Right ventricle myocardium inferior (tissue), 1 donor: ENCODE measurements at places on chromosomes 2 and 18. TPM values are rescaled to one million over a fixed set of nuclear protein-coding genes. Genes with fewer than 3 reads are reported as not detected.

- no peak for DNase-seq
Measured at GRCh38 chr2:64485961-64486360, 32.0 kb downstream of the LGALSL start.

- DNase-seq, result no peak
Measured at GRCh38 chr18:9135912-9136314, 668 bp upstream of the ANKRD12 start.

- no peak for DNase-seq
Measured at GRCh38 chr2:222017252-222017850, 281.4 kb downstream of the PAX3 start.

DNA sequence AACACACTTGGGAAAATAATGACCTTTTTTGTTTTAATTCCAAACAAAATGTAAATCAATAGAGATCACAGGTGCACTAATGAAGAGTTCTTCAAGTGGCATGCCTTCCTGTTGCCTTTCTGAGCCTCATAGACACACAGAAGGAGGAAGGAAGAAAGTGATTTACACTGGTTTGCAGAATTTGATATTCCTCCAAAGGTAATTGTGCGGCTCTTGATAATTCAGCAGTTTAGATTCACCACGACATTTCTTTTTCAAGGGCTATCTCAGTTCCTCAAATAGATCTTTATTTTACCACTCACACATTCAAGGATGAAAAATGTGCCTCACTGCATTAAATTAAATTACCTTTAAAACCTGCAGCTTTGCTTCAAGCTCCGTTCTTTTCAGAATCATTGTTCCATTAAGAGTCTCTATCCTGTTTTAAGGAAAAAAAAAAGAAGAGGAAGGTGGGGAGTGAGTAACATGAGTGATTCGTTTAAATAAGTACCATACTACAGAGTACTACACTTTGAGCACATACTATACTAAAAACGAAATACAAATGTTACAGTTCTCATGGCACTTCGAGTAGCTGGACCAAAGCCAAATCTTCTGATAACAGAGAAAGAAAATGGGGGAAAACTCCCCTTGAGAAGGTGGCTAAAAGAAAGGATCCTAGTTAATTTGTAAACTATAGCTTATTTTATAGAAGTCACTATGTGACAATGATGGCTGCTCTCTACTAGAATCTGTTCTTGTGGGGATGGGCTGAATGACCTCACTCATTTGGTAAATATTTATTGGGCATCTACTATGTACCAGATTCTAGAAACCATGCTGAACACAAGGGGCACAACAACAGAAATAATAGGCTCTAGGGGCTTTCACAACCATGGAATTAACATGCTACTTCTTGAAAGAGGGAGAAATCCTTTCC is 16.6 kb downstream of the CYTIP start:
- DNase-seq, result no peak

DNA sequence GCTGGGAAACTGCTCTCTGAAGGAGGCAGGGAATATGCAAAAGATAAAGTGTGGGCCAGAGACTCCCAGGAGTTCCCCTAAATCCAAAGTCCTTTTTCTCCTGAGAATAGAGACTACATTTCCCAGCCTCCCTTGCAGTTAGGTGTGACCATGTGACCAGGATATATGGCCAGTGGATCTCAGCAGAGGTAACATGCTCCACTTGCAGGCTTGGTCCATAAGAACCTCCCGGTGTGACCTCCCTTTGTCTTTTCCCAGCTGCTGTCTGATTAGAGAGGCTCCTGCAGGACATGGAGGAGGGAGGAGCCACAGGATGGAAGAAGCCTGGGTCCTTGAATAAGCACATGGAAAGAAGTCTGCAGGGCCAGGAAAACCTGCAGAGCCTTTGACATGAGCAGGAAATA is 76.2 kb downstream of the TGFA start:
- no peak for DNase-seq

DNA sequence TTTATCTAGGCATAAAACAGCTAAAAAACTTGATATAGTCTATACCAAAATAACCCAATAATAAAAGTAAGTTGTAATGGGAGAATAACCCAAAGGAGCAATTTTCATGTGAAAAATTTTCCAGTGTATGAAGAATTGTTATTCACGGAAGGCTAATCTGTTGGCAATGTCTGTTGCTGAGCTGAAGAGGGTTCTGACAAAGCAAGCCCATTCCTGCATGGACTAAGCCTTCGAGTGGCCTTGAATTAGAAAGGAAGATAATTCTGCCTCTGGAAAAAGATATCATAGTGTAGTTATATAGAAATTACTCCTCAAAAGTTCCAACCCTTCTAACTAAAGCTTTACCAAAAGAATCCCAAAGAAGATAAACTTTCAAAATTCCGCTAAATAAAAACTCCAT is 101.5 kb downstream of the MAP2 start:
- no peak for DNase-seq

- no peak for DNase-seq
Measured at GRCh38 chr18:48986851-48987761, 36.3 kb upstream of the SMAD7 start.

The PDIA6 gene
- 125 TPM for total RNA-seq

GRCh38 chr2:128389388-128390086 is 70.9 kb upstream of the HS6ST1 start:
- DNase-seq, result no peak

The UGT1A5 gene
- not detected for total RNA-seq

DNA sequence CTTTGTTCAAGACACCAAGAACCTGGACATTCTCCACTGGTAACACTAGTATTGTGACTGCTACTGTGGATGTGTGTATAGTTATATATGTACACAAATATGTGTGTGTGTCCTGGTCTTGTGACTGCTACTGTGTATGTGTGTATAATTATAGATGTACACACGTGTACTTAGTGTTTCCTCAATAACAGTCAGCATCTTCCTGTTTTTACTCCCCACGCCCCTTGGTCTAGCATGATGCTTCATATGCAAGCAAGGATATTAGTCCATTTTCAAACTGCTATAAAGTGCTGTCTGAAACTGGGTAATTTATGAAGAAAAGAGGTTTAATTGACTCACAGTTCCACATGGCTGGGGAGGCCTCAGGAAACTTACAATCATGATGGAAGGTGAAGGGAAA is 802.7 kb downstream of the RNF144A start:
- no peak for DNase-seq

- DNase-seq, result no peak
Measured at GRCh38 chr2:165682546-165682945, 111.5 kb downstream of the GALNT3 start.

DNA sequence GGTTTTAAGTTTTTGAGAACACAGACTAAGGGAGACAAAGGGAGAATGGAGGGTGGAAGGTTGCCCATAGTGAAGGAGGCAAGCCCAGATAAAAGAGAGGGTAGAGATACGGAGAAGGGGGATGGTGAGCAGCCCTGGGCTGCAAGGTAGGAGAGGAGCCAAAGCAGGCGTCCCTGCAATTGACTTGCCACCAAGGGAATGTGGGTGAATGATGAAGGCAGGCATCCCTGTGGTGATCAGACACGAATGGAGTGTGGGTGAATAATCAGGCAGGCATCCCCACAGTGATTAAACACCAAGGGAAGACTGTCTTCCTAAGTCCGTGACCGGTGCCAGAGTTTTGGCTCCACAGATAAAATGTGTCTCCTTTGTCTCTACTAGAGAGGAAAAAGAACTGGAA is 16.5 kb upstream of the ALPK2 start:
- no peak for DNase-seq

The RAB6C gene
- 0.16 TPM for total RNA-seq

DNA sequence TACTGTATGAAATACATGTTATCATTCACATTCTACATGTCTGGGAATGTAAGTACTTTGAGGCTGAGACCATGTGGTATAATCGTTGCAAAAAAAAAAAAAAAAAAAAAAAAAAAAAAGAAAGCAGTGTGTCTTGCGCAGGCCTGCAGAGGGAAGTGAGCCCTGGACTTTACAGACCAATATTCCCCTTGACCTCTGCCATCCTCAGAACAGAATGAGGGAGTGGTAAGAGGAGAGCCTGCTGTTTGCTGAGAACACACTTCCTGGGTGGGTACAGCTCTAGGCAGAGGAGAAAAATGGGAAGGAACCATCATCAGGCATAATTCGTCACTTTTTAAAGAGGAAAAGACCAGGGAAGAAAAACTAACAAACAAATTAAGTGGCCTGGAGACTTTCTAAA is 28.8 kb upstream of the TBC1D8 start:
- DNase-seq, result no peak

The ACMSD gene
- not detected for total RNA-seq

DNA sequence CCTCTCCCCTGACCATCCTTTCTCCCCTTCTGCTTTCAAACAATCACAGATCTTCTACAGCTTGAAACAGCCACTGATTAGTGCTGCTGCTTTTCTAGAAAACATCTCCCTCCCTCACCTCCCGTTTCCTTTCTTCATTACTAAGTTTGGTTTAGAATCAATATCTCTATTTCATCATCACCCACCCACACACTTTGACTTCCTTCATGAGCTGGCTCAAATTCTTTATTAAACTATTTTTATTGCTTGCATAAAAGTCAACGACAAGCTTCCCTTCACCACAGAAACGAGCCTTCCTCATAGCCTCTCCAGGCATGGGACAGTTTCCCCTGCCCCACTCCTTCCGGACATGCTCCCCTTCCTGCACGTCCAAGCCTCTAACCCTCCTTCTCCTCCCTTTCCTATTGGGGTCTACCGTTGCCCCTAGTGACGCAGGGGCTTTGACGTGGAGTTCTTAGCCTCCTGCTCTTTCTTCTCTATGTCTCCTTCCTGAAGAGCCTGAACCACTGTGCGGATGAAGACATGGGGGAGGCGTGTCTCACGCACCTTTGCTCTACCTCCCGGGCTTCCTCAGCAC is 172.0 kb downstream of the AFF3 start:
- no peak for DNase-seq

DNA sequence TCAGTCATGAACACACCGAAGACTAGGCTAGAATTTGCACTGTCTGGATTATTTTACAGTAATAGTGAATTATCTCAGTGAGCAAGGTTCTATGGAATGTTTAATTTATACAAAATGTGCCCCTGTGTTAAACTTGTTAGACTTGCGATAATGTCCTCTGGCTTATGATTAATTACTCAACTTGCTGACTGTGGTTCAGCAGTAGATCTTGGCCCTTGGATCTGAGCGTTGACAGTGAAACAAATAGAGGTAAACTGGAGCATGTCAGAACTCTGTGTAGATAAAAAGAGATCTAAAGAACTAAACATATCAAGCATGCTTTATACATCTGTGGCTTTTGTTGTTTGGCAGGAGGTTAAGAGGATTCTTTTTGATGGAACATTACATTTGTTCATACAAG is 407.6 kb downstream of the DSEL start:
- DNase-seq, result no peak

DNA sequence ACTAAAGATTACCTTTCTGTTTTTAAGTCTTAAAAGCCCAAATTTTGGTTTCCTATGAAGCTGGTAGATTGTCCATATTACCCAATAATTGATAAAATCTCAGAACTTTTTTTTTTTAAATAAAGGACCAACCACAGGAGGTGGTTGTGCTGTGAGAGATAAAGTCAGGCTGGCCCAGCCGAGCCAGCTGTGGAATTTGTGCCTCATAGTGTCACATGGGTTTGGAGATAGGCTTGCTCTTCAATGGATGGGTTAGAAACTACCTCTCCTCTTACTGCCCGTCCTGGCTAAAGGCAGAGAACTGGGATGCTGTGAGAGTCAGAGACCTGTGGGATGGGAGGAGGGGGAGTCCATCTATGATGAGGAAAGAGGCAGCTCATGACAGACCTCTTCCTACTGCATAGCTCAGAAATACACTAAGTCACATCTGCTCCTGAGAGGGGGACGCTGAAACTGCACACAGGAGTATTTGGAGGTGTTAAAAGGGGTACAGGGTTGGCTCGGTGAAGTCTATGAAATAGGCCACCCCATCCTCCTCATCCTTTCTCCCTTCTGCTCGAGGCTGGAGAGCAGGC is 99.7 kb upstream of the MGAT4A start:
- no peak for DNase-seq

DNA sequence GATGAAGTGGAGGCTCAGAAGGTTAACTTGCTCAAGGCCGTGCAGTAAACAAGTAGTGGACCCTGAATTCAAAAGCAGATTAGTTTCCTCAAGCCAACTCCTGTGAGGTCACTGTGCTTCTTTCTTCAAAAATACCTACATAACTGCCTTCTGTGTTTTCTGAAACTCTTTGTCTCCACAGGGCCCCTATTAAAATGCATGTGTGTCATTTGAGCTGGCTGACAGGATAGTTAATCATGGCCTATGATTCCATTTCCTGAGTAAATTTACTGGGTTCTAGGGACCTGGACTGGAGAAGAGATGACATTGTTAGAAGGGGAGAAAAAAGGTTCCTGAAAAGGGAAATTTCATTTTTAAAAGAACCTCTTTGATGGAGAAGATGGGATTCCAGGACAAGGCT is 12.9 kb upstream of the DTNA start:
- DNase-seq, result no peak

The ALK gene
- 0.08 TPM for total RNA-seq

- no peak for DNase-seq
Measured at GRCh38 chr2:20129331-20130159, 78.1 kb upstream of the LAPTM4A start.

- DNase-seq, result no peak
Measured at GRCh38 chr2:33655626-33656320, 56.7 kb upstream of the FAM98A start.

DNA sequence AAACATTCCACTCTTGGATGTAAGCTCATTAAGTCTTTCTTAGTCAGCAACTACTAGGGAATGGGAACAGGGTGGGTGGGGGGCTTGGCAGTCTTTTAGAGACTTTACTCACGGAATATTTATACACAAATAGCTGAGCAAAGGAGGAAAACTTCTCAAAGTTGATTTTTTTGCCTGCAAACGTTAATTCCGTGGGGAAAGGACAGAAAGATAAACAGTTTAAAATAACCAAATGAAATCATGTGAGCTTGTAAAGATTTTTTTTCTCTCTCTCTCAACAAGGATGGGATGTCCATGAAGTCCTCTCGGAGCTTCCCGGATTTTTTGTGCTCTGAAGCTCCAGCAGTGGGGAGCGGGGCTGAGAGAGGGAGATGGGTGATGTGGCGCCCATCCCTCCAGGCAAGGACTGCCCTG is 32.2 kb upstream of the MAT2A start:
- DNase-seq, result no peak

DNA sequence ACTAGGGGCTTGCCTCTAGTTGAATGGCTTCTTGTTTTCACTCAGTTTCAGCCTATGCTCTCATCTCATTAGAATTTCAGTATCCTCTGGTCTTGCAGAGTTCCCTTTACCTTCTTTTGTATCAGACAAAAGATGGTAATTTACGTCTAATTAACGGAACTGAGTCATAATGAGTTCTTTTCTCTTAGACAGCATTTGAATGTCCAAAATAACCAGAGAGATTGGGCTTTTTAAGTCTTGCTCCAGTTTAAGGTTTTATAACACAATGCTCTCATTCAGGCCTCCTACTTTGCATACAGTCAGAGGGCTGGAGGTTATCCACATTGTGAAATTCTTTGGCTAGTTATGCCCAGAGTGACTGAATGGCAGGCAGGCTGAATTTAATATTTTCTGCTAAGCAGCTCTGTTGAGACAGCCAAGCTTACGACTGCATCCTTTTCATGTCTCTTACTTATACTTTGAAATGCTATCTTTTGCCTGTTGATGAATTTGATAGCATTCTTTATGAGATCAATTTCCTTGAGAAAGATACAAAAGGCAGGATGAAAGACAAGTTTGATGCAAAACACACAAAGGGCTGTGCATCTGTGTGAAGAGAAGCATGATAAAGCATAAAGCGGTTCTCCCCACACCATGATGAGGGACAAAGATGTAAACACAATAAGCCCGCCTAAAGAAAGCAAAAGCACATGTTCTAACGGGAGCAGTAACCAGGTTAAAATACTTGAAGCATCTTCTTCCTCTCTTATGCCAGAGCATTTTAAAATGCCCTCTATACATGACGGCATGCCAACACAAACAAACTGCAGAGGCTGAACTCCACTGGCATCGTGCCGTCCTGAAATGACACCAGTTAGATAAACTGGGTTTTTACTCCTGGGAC is 90.0 kb downstream of the CDH2 start:
- peak; percentile 65 for DNase-seq
